Mammary epithelial cell (primary cell): ENCODE measurements at places on chromosomes 1 and 21. TPM values are rescaled to one million over a fixed set of nuclear protein-coding genes. Genes with fewer than 3 reads are reported as not detected.

Gene SMCP
- not detected for polyA plus RNA-seq

Gene RGS7
- not detected for polyA plus RNA-seq

Gene MTR
- 8.1 TPM for polyA plus RNA-seq

Gene CDC42BPA
- polyA plus RNA-seq = 9.6 TPM

Gene GPR3
- polyA plus RNA-seq = 3.1 TPM

Gene SH2D1B
- polyA plus RNA-seq = 0.05 TPM

Gene ACOT11
- 9.4 TPM for polyA plus RNA-seq

Gene RIIAD1
- polyA plus RNA-seq = not detected

- no peak for DNase-seq
These were observed 639.7 kb downstream of the LMO4 start for GRCh38 chr1:87968197-87968955.

DNA sequence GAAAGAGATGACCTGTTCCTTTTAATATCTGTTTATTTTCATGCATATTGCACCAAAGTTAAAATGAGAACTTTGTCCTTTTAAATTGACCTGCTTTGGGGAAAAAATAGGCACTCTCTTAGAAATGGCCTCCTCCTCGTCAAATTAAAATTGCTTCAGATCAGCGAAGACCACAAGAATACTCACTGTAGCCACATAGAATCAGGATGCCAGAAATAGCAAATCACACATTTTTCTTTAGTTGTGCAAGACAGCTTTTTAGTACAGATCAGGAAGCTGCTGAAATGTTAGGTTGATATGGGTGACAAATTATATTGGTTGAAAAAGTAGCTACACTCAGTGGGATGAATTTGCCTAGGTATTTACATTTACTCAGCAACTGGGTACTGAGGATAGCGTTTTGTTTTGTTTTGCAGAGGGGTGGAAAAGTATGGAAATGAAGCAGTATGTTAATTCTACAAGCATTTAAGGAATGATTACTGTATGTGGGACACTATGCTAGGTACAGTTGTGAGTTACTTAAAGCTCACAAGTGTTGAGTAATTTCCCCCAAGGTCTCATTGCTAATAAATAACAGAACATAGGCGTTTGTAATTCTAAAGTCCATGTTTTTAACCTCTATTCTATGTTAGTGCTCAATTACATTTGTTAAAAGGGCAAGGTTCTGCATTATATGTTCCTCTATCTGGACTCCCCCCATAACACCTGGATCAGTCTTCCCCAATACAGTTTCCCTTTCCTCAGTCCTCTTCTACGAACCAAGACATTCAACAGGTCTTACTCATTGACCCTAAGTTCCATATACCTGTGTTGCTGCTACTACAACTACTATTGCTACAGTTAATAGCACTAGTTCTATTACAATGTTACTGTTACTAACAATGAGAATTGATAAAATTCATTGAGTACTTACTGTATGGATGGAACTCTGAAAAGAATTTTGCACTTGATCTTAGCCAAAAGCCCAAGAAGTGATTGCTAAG is 99.4 kb upstream of the S1PR1 start:
- DNase-seq = no peak

DNA sequence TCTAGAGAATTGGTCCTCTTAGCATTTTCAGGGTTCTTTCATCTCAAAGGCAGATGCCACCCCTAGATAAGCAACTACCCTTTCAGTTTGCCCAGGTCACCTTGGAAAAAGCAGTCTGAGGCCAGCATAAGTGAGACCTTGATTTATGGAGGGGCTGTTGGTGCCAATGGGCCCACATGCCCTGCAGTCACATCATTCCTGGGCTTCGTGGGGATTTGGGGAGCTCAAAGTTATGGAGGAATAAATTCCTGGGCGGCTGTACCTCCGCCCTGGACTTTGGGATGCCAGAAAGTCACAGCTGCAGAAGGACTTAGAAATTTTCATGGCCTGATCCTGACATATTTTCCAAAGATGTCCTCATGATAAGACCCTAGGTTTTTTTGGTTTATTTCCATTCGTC is 2.7 kb upstream of the SDHB start:
- DNase-seq = no peak

- DNase-seq = no peak
These were observed 749 bp downstream of the FAM163A start for GRCh38 chr1:179743679-179744400.

DNA sequence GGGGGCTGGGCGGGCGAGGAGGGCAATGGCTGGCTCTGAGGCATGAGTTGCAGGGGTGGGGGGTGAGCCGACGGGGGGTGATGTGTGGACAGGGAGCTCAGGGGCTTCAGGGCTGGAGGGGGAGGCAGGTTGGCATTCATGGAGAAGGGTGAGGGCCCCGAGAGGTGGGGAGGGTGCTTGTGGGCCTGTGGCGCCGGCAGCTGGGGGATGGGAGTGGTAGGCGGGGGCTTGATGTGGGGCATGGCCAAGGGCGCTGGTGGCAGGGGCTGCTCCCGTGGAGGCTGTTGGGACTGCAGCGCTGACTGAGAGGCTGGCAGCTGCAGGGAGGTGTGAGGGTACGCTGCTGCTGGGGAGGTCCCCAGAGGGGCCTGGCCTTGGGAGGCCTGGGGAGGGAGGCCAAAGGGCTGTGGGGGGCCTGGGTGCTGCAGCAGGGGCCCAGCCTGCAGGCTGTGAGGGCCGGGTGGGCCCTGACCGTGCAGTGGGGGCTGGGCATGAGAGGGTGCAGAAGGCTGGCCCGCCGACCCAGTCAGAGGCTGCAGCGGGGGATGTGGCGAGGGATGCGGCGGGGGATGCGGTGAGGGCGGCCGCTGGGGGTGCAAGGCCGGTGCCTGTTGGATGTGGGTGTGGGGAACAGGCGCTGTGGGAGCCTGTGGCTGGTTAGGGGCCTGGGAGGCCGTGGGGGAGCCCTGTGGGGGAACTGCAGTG is 42.7 kb downstream of the SLC45A1 start:
- no peak for DNase-seq

DNA sequence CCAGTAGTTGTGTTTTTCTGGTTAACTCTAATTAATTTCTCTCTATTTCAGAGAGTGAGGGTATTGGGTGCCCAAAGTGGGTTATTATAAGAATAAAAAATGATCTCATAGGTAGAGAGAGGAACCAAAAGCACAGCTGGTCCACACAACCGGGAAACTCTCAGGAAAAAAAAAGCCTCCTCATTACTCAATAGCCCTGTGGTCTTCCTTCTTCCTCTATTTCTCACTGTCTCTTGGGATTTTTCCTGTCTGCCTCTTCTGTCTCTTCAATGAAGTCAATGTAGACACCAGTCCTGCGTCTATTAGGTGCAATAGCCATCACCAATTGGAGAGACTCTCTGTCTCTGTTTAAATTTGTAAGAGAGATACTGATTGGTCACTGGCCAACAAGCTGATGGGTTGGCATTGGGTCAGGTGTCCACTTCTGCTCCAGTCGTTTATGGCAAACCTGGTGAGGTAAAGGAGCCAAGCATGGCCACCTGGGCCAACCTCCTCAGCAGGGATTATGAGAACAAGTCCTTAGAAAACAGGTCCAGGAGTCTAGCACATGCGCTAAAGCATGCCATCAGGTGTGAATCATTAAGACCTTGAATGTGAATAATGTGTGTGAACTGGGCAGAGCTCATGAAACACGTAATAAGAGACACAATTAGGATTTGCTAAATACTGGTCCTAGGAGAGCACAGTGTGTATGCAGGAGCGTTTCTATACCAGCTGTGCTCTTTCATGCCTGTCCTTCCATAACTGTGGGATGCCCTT is 443.0 kb upstream of the RUNX1 start:
- DNase-seq = no peak

DNA sequence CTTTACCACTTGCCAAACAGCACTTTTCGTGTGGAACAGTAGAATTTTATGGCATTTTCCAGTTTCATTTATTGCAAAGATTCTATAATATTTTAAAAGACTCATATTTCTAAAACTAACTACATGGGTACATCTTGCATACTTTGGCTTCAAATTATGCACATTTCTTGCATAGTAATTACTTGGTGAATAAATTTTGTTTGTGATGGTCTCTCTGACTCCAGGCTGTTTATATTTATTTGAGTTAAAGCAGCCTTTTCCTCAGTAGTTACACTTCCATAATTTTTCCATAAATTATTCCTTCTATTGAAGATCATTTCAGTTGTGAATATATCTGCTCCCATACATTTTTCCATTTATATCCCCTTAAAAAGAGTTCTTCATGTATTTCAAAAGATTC is 6.9 kb upstream of the NHLH2 start:
- DNase-seq = no peak

GRCh38 chr1:13816016-13816760 is 116.2 kb downstream of the PRDM2 start:
- no peak for DNase-seq

DNA sequence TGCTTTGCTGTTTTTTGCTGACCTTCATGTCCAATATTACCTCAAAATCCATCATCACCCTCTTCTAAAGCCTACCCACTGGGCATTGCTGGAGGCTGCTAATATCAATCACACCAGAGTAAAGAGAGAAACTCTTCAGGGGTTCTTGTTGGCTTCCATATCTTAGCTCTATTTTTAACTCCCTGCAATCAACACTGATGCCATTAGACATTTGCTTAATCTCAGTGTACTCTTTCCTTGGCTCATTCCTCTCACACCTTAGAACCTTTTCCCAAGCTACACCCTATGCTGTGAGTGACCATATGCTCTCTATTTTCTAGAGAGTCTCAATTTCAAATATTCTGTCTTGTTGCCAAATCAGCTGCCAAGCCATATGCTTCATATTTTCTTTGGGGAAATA is 40.6 kb upstream of the RABGAP1L start:
- DNase-seq = no peak

DNA sequence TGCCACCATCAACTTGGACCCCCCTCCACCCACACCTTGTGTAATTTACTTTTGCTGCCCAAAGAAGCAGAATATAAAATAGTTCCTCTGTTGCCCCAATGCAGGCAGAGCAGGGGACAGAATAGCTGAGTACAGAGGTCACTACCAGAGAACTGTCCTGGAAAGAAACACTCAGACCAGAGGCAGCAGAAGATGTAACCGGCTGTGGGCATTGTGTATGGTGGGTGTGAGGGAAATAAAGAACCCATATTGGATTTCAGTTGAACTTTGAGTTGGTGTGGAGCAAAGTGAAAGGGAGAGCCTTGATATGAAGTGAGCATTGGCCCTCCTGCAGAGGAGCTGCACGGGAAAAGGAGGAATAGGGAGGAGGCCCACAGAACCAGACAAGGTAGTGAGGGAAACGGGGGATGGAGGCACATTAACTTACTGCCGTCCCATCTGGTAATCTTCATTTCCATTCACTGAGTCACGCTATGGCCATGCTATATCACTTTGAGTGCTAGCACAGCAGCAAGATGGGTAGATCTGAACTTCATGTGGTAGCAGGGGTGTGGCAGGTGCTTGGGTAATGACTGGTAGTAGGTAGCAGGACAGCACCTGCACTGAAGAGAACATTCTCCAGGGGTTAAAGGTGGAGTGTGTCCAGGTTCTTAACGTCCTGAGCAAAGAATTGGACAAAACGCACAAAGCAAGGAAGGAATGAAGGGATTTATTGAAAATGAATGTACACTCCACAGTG is 56.3 kb upstream of the FBXO28 start:
- peak; percentile 28 for DNase-seq

- no peak for DNase-seq
These were observed 7.8 kb downstream of the NUAK2 start for GRCh38 chr1:205313563-205314308.

- no peak for DNase-seq
These were observed 8.3 kb upstream of the FAM177B start for GRCh38 chr1:222728746-222729145.

- DNase-seq = no peak
These were observed 128.3 kb upstream of the TNR start for GRCh38 chr1:175871647-175872046.

DNA sequence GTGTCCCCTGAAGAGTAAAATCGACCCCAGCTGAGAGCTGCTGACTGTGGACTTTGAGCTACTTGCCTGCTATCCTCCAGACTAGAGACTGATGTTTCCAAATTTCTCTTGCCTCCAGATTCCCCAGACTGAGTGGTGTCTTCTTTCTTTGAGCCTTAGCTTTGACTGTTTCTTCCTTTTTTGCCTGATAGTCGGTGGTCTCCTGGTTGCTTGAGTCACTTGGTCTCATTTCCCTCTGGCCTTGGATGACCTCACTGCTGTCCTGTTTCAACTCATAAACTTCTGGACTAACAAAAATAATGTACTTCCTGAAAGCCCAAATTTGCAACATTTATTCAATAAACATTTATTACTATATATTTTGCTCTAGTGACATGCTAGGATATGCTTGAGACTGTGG is 52.9 kb upstream of the DIPK1A start:
- DNase-seq = no peak

GRCh38 chr1:179558078-179558477 is 17.7 kb downstream of the NPHS2 start:
- DNase-seq = no peak

DNA sequence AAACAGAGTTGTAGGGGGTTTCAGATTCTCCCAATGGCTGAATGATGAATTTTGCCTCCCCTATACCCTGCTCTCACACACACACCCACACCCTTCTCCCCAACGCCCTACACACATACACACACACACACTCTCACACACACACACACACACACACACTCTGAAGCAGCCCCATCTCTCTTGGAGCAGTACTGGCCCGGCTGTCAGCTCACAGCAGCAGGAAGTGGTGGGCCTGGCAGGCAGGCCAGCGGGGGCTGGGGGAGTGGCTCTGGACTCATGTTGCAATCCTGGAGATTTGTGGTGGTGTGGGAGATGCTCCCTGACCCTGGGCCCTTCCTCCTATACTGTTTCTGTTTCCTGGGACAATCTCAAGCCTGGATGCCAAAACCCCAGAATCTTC is 2.2 kb downstream of the IKBKE start:
- peak; percentile 74 for DNase-seq

GRCh38 chr1:24048205-24048869 is 63.6 kb downstream of the MYOM3 start:
- peak; percentile 33 for DNase-seq

- peak; percentile 95 for DNase-seq
These were observed 153.8 kb upstream of the FGGY start for GRCh38 chr1:59143133-59143487.

DNA sequence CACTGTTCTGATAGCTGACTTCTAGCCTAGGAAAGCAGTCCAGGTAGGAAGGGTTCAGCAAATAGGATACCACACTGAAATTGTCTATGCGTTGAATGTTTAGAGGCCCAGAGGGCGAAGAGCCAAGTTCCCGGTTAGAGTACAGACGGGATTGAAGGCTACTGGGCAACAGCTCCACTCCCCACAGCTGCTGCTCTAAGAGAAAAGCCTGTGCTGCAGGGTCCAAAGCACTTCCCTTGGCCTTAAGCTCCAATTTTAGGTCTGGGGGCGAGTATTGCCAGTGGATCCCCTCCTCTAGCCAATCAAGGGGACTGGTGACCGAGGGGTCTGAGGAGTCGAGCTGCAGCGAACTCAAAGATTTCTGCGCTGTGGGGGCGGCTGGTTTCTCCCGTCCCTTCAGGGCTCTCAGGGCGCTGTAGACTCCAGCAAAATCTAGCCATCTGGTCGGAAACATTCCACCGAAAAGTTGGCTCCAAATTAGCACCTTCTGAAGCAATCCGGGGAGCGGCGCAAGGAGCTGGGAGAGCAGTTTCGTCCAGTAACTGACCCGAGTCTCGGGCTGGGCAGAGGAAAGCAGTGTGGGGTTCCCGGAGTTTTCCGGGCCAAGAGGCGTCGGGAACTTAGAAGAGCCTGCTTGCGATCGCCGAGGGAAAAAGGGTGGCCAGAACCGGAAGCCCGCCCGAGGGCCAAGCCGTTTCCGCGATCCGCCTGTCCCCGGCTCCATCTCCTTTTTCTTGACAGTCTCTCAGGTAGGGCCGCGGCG is 748 bp downstream of the PPP1R15B start:
- DNase-seq = peak; percentile 36
